ENCODE measurements at places on chromosomes 3 and 15. TPM values are rescaled to one million over a fixed set of nuclear protein-coding genes. Genes with fewer than 3 reads are reported as not detected.

DNA sequence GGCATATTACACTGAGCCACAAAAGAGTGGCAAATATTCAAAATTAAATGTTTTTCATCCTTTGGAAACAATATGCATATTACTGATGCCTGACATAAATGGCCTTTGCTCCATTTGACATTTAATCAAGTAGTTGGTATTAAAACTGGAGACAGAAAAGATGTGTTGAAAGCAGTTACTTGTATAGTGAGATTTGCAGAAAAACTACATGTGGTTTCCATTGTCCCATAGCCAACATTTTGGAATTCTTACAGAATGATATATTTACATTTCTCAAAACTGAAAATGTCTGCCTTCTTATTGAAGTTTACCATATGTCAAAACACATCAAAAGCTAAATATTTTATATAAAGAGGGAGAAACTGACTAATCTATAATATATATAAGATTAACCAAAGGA is 21.6 kb downstream of the SHOX2 start:
- H3K4me3 ChIP-seq: no peak overlapping the region
- peaks cover 1% of the 10 kb centered on the region for H3K27me3 ChIP-seq
- H3K36me3 ChIP-seq: no peaks in the 10 kb centered on the region
- no peaks in the 10 kb centered on the region for H3K4me1 ChIP-seq
- no peak for DNase-seq
- no peak overlapping the region for H3K27ac ChIP-seq

DNA sequence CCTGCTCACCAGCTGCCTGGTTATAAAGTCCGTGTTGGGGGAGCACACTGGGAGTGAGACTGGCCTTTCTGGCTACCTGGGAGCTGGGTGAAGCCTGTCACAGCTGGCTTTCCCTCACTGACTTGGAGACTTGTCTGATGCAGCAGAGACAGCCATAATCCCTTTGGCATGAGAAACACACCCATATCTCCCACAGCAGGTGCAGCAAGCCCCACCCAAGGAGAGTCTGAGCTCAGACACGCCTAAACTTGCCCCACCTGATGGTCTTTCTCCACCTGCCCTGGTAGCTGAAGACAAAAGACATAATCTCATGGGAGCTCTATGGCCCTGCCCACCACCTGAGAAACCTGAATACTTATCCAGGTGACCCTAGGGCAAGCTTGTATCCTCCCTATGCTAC is 54.8 kb downstream of the NMD3 start:
- peaks cover 2% of the 10 kb centered on the region for H3K4me1 ChIP-seq
- no peak overlapping the region for H3K4me3 ChIP-seq
- H3K27ac ChIP-seq: no peak overlapping the region
- no peak for DNase-seq

DNA sequence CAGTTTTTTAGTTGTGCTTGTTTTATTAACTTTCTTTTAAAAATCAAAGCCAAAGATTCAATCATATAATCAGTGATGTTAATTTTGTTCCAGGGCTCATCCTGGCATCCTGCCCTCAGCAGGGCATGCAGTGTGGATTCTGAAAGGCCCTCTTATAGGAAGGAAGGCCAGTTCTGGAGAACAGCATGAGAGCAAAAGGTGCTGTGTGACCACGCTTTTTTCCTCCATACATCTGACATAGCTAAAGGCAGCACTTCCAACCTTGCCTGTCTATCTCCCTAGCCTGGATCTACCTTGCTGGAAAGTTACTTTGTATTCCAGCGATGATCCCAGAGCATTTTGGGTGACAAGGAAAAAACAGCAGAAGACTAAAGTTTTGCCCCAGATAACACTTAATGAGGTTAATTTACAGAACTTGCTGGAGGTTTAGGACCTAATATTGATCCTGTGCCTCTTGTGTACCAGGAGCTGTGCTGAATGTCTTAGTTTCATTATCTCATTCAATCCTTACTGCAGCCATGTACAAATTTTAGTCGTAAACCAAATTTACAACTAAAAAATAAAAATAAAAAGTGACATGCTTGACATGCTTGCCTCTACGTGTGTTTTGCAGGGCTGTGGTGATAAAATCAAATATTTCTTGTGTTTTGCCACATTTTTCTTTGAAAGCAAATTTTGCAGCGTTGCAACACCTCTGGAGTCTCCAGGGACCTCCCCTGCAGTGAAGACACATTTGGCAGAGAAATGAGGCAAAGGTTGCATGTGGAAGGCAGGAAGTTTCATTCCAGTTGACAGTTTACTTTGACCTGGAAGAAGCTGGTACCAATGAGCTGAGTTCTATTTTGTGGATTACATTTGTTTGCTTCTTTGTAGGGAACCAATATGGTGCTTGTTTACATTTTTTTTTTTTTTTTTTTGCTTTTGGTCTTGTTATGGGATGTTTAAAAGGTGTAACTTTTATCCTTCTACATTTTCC is 13.2 kb downstream of the IL1RAP start:
- DNase-seq: no peak
- H3K27me3 ChIP-seq: no peaks in the 10 kb centered on the region
- H3K27ac ChIP-seq: no peak overlapping the region
- H3K36me3 ChIP-seq: no peaks in the 10 kb centered on the region

DNA sequence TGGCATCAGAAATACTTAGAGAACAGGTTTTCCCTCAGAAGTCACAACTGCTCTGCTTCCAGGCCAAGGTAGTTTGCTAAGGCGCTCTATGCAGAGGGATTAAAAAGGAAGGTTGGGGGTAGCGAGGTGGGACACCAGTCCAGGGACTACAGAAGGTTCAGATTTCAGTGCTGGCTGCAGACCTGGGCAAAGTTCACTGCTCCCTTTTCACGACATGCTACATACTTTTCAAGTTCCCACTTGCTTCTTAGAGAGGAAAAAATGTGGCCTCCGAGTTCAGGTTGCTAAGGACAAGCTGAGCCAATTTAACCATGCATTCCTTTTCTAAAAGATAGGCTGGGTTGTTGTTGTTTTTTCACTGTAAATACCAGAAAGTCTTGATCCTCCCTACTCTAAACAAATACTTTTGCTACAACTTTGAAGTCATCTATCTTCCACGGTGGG is 158.6 kb upstream of the NR2F2 start:
- no peaks in the 10 kb centered on the region for H3K36me3 ChIP-seq
- H3K27me3 ChIP-seq: no peaks in the 10 kb centered on the region
- H3K4me3 ChIP-seq: no peak overlapping the region
- no peak overlapping the region for H3K27ac ChIP-seq

- peaks cover 5% of the 10 kb centered on the region for H3K4me1 ChIP-seq
- H3K4me3 ChIP-seq: no peak overlapping the region
Observed at GRCh38 chr15:48442011-48442410, 110.8 kb downstream of the DUT start.

DNA sequence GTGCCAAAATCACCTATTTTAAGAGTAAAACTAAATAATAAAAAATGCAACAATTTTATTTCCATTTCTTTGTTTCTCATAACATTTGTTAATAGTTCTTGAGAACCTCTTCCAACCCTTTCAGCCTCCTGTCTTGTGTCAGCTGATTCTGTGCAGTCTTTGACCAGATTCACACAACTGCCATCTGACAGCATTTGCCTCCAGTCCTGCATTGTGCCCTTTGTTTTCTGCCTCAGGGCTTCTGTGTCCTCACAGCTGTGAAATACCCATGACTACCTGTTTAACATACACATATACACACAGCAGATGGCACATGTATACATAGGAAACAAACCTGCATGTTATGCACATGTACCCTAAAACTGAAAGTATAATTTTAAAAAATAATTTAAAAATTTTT is 13.2 kb upstream of the CNTN6 start:
- no peak for DNase-seq
- H3K27me3 ChIP-seq: no peaks in the 10 kb centered on the region
- no peak overlapping the region for H3K27ac ChIP-seq
- H3K4me3 ChIP-seq: no peak overlapping the region

SEMA7A gene
- total RNA-seq: 27.8 TPM

FGF7 gene
- 34.8 TPM for total RNA-seq

TMEM207 gene
- total RNA-seq: not detected

NCBP2 gene
- 71.4 TPM for total RNA-seq

HYAL3 gene
- 2.2 TPM for total RNA-seq

All from IMR-90 (cell line).